ENCODE measurements at places on chromosomes 7 and 10. TPM values are rescaled to one million over a fixed set of nuclear protein-coding genes. Genes with fewer than 3 reads are reported as not detected.

GRCh38 chr7:129959471-129960203 is 6.9 kb upstream of the UBE2H start:
- peak; percentile 39 for DNase-seq

The TMEM236 gene
- 0.27 TPM for total RNA-seq

GRCh38 chr10:59463909-59464308 is 101.6 kb upstream of the FAM13C start:
- DNase-seq = no peak

GRCh38 chr7:120023494-120024167 is 249.3 kb upstream of the KCND2 start:
- no peak for DNase-seq

DNA sequence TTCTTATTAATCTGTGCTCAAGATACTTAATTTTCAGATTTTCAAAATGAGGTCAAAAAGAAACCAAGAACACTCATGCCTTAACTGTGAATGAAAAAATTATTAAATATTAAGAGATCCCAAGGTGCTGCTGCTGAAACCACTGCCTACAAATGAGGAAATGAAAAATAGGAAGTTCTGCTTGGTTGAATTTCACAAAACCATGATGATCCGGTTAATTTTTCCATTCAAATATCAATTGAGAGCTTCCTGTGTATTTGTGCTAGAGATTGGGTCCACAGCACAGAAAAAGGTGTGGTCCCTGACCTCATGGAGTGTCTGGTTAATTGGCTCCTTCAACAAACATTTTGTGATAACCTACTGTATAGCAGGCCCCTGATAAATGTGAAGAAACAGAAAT is 132.7 kb upstream of the YAE1 start:
- no peak for DNase-seq

The ASB10 gene
- not detected for total RNA-seq

The AKR1D1 gene
- not detected for total RNA-seq

- DNase-seq = no peak
These were observed 146.2 kb downstream of the SPAG6 start for GRCh38 chr10:22491480-22491879.

The LRRC4 gene
- 1.2 TPM for total RNA-seq

All from B cell (primary cell).